ENCODE measurements at places on chromosomes 12 and 14.
A peak's percentile ranks its signal among the peaks of the same experiment; 100 is the strongest.

GRCh38 chr14:81480741-81481140 lies 52.9 kb downstream of the SEL1L start:
- DNase-seq = no peak

DNA sequence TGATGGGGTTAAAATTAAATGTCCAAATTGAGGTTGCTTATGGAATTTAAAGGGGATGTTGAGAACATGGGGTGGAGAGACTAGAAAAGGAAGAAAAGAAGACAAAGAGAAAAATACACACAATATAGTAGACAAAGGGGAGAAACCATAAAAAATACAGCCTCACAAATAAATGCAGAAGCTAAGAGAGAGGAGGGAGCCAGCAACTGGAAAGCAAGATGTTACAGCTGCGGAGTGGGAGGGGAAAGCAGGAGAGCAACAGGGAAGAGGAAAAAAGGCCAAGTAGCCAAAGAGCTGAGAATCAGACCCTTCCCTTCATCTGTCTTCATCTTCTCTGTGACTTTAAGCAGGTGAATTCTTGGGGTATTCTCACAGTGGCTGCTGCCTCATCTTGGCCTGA lies 39.7 kb upstream of the SMUG1 start:
- DNase-seq = no peak

DNA sequence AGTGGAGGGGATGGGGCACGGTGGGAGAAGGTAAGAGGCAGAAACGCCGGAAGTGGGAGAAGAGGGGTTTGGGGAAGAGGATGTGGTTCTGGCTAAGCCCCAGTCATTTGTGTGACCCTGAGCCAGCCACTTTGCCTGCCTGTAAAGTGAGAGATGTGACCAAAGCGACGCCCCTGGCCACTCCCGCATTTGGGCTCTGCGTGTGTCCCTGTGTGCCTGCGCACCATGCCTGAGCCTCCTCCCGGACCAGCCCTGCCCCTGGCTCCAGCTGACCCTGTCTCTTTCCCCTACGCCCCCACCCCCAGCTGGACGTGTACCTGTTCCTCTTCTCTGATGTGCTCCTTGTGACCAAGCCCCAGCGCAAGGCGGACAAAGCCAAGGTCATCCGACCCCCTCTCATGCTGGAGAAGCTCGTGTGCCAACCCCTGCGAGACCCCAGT lies 8.0 kb downstream of the PLEKHG6 start:
- no peak for DNase-seq

- DNase-seq = no peak
Observed at GRCh38 chr12:8698879-8699278, 1.1 kb downstream of the RIMKLB start.

- DNase-seq = no peak
Observed at GRCh38 chr14:93318927-93319326, 13.9 kb downstream of the BTBD7 start.

- DNase-seq = no peak
Observed at GRCh38 chr12:2228535-2228934, 175.7 kb downstream of the CACNA1C start.

GRCh38 chr12:52141306-52141705 lies 50.5 kb downstream of the KRT80 start:
- DNase-seq = no peak

DNA sequence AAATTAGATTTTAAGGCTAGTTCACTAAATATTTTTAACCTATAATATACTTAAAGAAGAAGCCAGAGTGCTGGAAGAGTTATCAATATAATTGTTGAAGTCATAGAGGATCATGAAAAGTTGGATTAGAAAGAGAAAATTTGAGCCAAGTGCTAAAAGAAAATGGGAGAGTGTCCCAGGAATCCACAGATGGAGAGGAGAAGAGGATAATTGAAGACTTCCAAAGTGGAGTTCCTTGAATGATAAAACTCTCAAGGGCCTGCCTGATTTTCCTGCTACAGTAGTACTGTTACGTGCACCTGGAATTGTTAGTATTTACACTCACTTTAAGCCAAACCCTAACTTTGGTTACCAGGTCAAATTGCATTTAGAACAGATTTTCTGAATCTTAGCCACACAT lies 113.2 kb downstream of the MSRB3 start:
- no peak for DNase-seq

- no peak for DNase-seq
Observed at GRCh38 chr12:42583016-42583415, 6.5 kb downstream of the PRICKLE1 start.

- no peak for DNase-seq
Observed at GRCh38 chr14:34218881-34219280, 243.2 kb downstream of the SPTSSA start.

- DNase-seq = peak; percentile 0
Observed at GRCh38 chr12:34393086-34393820, 371.0 kb downstream of the ALG10 start.

GRCh38 chr12:49642370-49642802 lies 19.0 kb downstream of the PRPF40B start:
- DNase-seq = no peak

DNA sequence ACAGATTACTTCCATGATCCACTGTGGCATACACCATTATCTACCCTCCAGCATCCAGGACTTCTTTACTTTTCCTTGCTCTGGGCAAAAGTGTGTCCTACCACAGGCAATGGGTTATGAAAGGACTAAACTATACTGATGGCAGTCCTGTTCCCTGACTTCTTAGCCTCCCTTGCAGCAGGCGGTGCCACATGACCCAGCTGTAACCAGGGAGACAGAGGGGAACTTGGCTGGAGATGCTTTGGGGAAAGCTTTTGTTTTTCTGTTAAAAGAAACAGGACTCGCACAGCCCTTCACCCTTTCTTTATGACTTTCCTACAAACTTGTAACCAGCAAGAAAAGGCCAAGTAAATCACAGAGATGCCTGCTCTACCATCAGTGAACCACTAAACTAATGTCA lies 394.4 kb downstream of the PCNX1 start:
- no peak for DNase-seq

DNA sequence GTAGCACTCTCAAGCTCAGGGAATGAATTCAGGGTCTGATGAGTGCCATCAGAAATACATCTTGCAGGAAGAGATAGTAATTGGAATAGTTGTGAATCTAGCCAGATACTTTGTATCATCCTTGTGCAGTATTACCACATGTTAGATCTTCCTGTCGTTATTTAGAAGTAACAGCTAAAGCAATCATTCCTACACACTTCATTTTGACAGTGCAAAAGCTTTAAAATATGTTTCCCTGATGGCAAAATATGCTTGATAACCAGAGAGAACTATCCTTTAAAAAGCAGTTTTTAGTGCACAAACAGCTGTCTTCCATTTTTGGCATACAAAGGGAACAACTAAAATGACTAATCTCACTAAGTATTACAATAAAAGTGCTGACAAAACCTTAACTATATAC lies 149.5 kb upstream of the SLC38A2 start:
- no peak for DNase-seq

DNA sequence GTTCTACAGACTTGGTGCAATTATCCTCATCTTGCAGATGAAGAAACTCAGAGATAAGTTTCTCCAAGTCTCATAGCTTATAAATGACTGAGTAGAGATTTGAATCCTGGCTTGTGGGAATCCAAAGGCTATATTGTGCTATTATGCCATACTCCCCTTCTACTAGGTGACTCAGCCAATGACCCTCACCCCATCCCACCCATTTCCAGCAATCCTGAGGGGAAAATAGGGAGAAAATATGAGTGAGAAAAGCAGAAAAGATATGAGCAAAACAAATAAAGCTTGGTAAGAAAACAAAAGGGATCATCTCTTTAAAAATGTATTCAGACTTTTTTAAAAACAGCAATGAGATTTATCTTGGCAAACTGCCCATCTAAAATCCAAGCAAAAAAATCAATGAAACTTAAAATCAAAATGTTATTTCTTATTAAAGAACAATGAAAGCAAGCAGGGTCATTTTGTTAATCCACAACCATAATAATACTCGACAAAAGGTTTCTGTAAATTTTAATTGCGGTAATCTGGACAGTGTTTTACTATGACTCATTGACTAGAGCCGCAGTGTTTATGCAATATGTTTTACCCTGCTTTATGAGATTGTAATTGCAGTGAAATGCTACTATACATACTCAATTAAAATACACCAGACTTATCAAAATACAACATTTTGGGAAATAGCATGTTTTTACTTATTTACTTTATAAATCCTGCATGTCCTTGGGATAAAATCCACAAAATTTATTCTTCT lies 13.1 kb upstream of the LGR5 start:
- no peak for DNase-seq

DNA sequence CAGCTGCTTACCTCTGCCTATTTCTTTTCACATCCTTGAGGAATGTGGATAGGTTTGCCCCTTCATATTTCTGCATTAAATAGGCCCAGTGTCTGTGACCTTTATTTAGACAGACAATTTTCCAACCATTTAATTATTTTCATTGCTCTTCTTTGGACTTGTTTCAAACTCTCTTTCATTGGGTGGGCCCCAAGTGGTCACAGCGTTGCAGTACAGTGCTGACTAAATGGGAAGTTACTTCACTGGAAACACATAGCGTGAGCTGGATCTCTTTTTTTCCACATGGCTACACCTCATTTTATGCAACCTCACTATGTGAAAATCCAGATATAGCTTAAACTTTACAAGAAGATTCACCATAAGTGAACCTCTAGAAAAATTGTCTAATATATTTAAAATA lies 438.9 kb downstream of the ADAMTS20 start:
- DNase-seq = no peak

DNA sequence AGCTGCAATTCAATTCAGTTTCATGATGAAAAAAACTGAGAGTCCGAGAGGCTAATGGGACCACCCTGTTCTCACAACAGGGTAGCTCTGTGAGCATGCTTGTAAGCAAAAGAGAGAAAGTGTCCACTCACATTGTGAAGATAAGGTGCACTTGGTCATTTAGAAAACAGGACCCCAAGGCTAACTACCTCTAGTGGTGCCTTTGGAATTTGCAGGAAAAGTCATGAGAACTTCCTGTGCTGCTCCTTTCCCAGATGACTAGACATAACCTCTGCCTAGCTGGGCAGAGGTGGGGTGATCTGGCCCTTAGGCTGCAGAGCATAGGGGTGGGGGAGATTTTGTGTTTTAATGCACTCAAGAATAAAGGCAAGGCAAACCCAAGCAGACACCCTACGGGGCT lies 118.9 kb downstream of the STAB2 start:
- no peak for DNase-seq

DNA sequence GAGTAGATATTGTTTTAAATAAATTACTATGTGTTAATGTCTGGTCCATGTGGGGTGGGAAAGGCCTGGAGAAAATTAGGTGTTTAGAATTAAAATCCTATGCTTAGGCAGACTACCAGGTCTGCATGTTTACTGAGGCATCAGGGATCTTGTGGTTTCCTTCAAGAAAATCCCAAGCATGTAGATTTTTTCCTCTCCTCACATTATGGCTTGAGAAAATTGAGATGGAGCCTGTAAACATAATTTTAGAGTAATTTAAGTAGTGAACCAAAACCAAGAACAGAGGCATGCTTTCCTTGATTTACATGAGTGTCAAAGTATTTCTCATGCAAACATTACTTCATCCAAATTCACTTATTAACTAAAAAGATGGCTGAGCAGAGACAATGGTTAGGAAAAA lies 823.7 kb downstream of the AACS start:
- no peak for DNase-seq
